HCEC 1CT (cell line): ENCODE measurements at places on chromosomes 12 and 14.

DNA sequence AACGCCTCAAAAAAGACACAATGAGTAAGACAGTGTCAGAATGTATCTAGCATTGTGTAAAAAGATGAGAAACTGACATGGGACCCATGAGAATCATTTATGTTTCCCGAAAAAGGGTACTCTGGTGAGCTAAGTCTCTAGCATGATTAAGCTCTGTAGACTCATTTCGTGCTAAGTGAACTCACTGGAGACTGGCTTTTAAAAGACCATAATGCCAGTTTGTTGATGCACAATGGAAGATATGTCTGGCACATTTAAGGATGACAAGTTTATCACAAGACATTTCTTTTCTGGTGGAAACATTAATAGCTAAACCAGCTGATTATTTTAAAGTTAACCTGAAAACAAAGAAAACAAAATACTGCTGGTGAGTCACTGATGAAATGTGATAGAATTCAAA lies 233.5 kb downstream of the SLC2A13 start:
- no peak for DNase-seq

GRCh38 chr12:55068416-55069010 lies 48.7 kb downstream of the NEUROD4 start:
- DNase-seq, result peak; percentile 60

DNA sequence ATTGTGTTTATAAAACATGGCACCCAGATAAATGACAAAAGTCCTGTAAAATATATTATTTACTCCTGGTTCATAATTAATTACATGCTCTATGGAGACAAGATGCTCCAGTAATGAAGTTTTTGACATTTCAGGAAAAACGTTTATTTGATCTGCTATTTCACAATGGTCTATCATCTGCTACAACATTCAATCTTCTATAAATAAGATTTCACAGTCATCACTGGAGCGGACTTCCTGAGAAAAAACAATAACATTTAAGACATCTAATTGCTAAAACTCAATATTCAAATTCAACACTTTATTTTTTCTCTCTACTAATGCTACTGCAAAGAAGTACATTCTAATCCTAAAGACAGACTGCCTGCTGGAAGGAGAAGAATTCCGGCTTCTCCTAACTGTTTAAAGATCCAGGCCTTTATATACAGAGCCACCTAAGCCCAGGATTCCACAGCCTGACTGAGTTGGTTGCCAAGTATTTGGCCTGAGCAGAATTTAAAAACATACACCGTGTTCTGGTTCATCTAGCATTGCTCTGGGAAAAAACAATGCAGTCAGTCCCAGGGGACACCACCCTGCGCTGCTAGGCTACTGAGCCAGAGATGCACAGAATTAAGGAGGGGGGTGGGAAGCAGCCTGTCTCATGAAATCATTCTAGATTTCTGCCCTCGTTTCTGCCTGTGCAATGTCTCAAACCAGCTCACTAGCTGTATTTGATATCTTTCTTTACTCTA lies 58.0 kb downstream of the TMTC1 start:
- no peak for DNase-seq

DNA sequence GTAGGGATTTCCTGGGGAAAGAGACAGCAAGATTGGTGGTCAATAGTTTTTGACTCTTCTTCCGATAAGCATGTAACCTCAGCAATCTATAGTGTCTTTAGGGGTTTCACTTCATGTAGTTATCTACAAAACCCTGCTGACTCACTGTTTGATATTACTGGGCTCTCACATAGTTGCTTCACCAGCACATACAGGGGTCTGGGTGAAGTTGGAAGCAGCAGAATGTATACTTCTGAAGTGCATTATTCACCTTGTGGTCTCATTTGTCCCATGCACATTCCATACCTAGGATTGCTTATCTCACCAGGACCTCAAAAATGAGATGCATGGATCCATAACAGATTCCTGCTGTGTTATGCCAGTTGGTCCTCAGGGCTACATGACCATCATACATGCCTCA lies 280.0 kb downstream of the LRIG3 start:
- no peak for DNase-seq

- DNase-seq, result no peak
These were observed 225.7 kb downstream of the KCNC2 start for GRCh38 chr12:74983917-74984316.

- no peak for DNase-seq
These were observed 1001.8 kb downstream of the BCL11B start for GRCh38 chr14:98270201-98270600.

- no peak for DNase-seq
These were observed 92.4 kb downstream of the NUAK1 start for GRCh38 chr12:106046301-106046846.

GRCh38 chr12:66962290-66962689 lies 283.4 kb upstream of the GRIP1 start:
- no peak for DNase-seq

GRCh38 chr12:124694250-124694649 lies 126.8 kb upstream of the NCOR2 start:
- DNase-seq, result no peak

GRCh38 chr12:21851151-21851550 lies 76.6 kb upstream of the KCNJ8 start:
- DNase-seq, result no peak

DNA sequence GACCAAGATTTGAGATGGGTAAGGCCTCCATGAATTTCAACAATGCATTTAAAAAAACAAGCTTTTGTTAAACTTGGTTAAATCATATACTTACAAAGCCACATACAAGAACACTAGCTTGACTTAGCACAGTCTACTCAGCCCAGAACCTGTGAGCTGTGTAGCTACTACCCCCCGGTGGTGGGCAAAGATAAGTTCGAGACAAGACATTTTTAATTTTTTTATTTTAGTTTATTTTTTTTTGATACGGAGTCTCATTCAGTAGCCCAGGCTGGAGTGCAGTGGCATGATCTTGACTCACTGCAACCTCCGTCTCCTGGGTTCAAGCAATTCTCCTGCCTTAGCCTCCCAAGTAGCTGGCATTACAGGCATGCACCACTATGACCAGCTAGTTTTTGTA lies 3.7 kb upstream of the NECAP1 start:
- peak; percentile 59 for DNase-seq

GRCh38 chr12:14284184-14284722 lies 81.2 kb upstream of the ATF7IP start:
- no peak for DNase-seq

DNA sequence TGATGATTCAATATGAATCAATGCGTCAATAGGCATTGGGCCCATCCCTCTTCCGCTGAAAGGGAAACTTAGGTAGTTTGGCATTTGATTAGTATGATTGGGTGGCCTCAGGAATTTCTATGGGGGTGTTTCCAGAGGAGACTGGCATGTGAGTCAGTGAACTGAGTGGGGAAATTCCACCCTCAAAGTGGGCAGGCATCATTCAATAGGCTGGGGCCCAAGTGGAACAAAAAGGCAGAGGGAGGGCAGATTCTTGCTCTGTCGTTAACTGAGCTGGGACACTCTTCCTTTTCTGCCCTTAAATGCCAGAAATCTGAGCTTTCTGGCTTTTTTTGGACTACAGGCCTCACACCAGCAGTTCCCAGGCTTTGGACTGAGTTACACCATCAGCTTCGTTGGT lies 373.5 kb downstream of the RPS29 start:
- no peak for DNase-seq

- DNase-seq, result no peak
These were observed 119.3 kb downstream of the SOX5 start for GRCh38 chr12:23830210-23830609.

GRCh38 chr12:131636940-131637750 lies 73.7 kb upstream of the SFSWAP start:
- DNase-seq, result no peak

DNA sequence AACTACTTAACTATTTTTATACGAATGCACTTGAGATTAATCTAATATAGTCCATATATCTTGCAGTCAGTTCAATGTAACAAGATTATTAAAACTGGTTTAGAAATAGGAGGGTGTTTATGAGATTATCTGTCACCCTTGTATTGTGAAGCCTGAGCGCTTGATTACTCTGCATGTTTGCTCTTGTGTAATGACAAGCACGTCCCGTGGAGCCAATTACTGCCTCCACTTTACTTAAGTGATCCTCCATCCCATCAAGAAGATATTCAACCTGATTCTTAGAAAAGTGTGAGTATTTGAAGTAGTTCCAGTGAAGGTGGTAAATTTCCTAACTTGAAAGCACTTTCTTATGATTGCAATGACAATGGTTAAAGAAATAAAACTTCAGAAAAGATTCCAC lies 415.2 kb upstream of the GARIN6 start:
- DNase-seq, result no peak

- no peak for DNase-seq
These were observed 1139.4 kb downstream of the TMEM121 start for GRCh38 chr14:106665814-106666213.

GRCh38 chr12:76028571-76029277 lies 2.9 kb downstream of the PHLDA1 start:
- DNase-seq, result no peak

DNA sequence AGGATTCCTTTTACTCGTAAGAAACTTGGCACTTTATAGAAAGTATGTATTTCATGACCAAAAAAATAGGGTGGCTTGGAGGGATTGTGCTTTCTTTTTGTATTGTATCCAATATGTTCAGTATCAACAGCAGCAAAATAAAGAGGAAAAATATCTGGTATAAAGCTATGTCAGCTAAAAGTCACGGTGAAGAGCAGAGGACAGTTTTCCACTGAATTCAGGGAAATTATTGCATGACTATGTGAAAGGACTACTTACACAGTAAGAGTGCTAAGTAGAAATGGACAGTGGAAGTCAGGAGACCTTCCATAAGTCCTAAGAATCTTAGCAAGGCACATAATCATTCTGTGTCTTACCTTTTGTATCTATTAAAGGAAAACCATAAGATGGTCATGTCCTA lies 19.3 kb downstream of the TSHR start:
- no peak for DNase-seq
